ENCODE measurements at places on chromosomes 11 and 22.
A peak's percentile ranks its signal among the peaks of the same experiment; 100 is the strongest.

DNA sequence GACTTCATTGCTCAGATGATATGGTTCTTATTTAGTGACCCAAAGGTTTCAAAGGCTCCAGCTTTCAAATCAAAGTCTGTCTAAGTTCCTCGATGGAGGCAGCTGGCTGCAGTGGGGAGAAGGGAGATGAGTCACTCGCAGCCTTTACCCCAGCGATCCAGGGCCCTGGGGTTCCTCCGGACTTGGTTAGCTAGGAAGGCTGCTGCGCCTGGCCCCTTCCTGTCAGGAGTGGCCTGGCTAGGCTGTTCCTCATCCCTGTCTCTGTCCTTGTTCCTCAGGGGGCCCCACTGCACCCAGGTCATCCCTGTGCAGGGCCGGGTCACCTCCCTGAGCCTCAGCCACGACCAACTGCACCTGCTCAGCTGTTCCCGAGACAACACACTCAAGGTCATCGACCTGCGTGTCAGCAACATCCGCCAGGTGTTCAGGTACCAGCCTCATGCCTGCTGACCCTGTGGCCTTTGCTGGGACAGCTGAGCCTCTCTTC, 13.9 kb downstream of the ATG16L2 start:
- H3K36me3 ChIP-seq: peaks cover 5% of the 10 kb centered on the region
- no peak overlapping the region for H3K27ac ChIP-seq
- H3K4me3 ChIP-seq: no peak overlapping the region
- peaks cover 5% of the 10 kb centered on the region for H3K4me1 ChIP-seq
- DNase-seq: no peak

- no peak for DNase-seq
- H3K27me3 ChIP-seq: no peaks in the 10 kb centered on the region
- H3K27ac ChIP-seq: no peak overlapping the region
- H3K36me3 ChIP-seq: no peaks in the 10 kb centered on the region
Observed at GRCh38 chr11:61089806-61090491, 12.3 kb upstream of the CD5 start.

GRCh38 chr11:6224421-6224820, 10.0 kb downstream of the FHIP1B start:
- H3K27ac ChIP-seq: no peak overlapping the region
- no peak for DNase-seq
- no peaks in the 10 kb centered on the region for H3K27me3 ChIP-seq
- H3K4me1 ChIP-seq: peaks cover 6% of the 10 kb centered on the region

DNA sequence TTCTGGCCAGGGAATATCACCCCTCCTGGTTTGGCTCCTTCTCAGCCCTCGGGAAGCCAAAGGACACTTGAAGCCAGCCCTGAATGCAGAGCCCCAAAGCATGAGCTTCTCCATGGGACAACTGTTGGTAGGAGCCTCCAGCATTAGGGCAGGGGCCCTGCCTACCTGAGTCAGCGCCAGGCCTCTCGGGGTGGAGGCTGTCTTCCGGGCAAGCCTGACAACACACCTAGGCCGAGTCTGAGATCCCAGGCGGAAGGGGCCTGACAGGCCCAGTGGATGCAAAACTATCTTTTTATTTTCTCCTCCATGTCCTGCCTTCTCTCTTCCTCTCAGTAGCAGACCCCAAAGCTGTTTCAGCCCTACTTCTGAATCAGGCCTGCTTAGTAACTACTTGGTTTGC, 27.6 kb downstream of the RCOR2 start:
- peaks cover 22% of the 10 kb centered on the region for H3K36me3 ChIP-seq
- H3K4me3 ChIP-seq: peak overlapping the region; percentile 31
- peak overlapping the region; percentile 92 for H3K27ac ChIP-seq
- no peaks in the 10 kb centered on the region for H3K27me3 ChIP-seq
- no peak for DNase-seq

GRCh38 chr11:129013737-129014475, 71.2 kb upstream of the TP53AIP1 start:
- H3K27ac ChIP-seq: no peak overlapping the region
- H3K36me3 ChIP-seq: no peaks in the 10 kb centered on the region
- H3K27me3 ChIP-seq: no peaks in the 10 kb centered on the region
- peaks cover 3% of the 10 kb centered on the region for H3K4me1 ChIP-seq

- H3K4me3 ChIP-seq: no peak overlapping the region
- no peaks in the 10 kb centered on the region for H3K27me3 ChIP-seq
- no peak overlapping the region for H3K27ac ChIP-seq
- DNase-seq: no peak
- H3K36me3 ChIP-seq: no peaks in the 10 kb centered on the region
Observed at GRCh38 chr11:112554586-112554985, 293.9 kb upstream of the PLET1 start.

GRCh38 chr11:48172818-48173609, 43.6 kb upstream of the OR4B1 start:
- H3K4me3 ChIP-seq: no peak overlapping the region
- H3K36me3 ChIP-seq: no peaks in the 10 kb centered on the region
- H3K27ac ChIP-seq: no peak overlapping the region

DNA sequence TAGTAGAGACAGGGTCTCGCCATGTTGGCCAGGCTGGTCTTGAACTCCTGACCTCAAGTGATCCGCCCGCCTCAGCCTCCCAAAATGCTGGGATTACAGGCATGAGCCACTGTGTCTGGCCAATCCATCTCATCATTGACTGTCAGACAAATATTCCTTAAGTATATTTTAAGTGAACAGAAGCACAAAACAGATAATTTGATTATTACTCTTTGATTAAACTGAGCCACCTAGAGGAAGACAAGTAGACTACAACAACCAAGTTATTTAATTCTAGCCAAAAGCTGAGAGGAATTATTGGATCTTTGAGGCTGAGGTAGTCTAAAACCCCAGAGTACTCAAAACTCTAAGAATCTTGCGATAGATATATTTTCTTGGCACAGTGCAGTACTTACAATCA, 1.2 kb downstream of the ACRV1 start:
- no peak for DNase-seq
- no peak overlapping the region for H3K4me3 ChIP-seq
- H3K27ac ChIP-seq: no peak overlapping the region
- H3K27me3 ChIP-seq: no peaks in the 10 kb centered on the region

GRCh38 chr11:59528711-59529110, 17.4 kb downstream of the OR4D9 start:
- no peak for DNase-seq
- no peak overlapping the region for H3K27ac ChIP-seq
- no peak overlapping the region for H3K4me3 ChIP-seq
- H3K36me3 ChIP-seq: no peaks in the 10 kb centered on the region
- H3K4me1 ChIP-seq: no peaks in the 10 kb centered on the region

GRCh38 chr11:17765356-17766072, 30.9 kb downstream of the KCNC1 start:
- no peaks in the 10 kb centered on the region for H3K36me3 ChIP-seq
- DNase-seq: no peak
- no peaks in the 10 kb centered on the region for H3K27me3 ChIP-seq
- no peaks in the 10 kb centered on the region for H3K4me1 ChIP-seq
- H3K4me3 ChIP-seq: no peak overlapping the region

GRCh38 chr11:33391893-33392251, 134.7 kb downstream of the HIPK3 start:
- no peak overlapping the region for H3K4me3 ChIP-seq
- no peaks in the 10 kb centered on the region for H3K4me1 ChIP-seq
- H3K27me3 ChIP-seq: no peaks in the 10 kb centered on the region
- no peak overlapping the region for H3K27ac ChIP-seq
- no peak for DNase-seq

- H3K27me3 ChIP-seq: peaks cover 7% of the 10 kb centered on the region
- H3K4me3 ChIP-seq: no peak overlapping the region
- DNase-seq: no peak
Observed at GRCh38 chr22:49535126-49535525, 292.5 kb downstream of the BRD1 start.

DNA sequence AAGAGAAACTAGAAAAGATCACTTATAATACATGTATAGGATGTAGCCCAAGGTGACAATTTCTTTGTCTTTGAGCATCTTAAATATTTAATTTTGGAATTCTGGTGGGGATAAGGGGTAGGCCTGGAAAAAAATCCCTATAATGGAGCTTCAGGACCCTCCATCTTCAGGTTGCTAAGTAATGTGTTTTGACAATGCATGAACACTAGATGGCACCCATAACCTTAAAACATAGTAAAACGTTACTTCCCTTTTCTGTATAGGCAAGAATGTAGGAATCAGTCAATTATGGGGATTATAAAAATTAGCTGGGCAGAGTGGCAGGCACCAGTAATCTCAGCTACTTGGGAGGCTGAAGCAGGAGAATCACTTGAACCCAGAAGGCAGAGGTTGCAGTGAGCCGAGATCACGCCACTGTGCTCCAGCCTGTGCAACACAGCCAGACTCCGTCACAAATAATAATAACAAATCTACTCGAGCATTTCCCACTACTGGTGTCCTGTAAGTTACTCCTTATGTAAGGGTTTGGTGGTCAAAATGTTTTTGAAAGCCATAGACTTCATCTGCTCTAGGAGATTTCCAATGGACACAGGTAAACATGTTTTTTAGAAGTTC, 541.9 kb upstream of the CCDC90B start:
- no peaks in the 10 kb centered on the region for H3K36me3 ChIP-seq
- no peaks in the 10 kb centered on the region for H3K27me3 ChIP-seq
- no peak for DNase-seq
- no peak overlapping the region for H3K4me3 ChIP-seq

- no peaks in the 10 kb centered on the region for H3K4me1 ChIP-seq
- no peak for DNase-seq
- no peak overlapping the region for H3K27ac ChIP-seq
- no peak overlapping the region for H3K4me3 ChIP-seq
Observed at GRCh38 chr11:82229341-82229740, 504.3 kb downstream of the FAM181B start.

- H3K27me3 ChIP-seq: peaks cover 3% of the 10 kb centered on the region
- DNase-seq: no peak
- H3K4me1 ChIP-seq: no peaks in the 10 kb centered on the region
- H3K27ac ChIP-seq: no peak overlapping the region
Observed at GRCh38 chr22:44592126-44592823, 94.2 kb upstream of the RTL6 start.

GRCh38 chr11:107266455-107266854, 191.2 kb downstream of the CWF19L2 start:
- no peak for DNase-seq
- no peaks in the 10 kb centered on the region for H3K4me1 ChIP-seq
- H3K27ac ChIP-seq: no peak overlapping the region
- no peaks in the 10 kb centered on the region for H3K27me3 ChIP-seq

DNA sequence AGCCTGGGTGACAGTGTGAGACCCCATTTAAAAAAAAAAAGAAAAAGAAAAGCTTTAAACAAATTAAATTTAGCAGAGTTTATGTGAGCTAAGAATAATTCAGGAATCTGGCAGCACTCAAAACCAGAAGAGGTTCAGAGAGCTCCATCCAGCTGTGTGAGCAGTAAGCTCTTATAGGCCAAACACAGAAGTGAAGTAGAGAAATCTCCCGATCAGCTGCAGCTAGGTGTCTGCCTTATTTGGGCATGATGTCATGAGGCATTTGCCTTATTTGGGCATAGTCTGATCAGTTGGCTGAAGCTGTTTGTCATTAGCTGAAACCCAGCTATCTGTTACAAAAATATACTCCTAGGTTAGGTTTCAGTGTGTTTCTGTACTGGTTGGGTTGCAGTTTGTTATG, 8.2 kb downstream of the MS4A15 start:
- no peak for DNase-seq
- peaks cover 4% of the 10 kb centered on the region for H3K27me3 ChIP-seq
- no peaks in the 10 kb centered on the region for H3K4me1 ChIP-seq
- H3K36me3 ChIP-seq: no peaks in the 10 kb centered on the region
- no peak overlapping the region for H3K27ac ChIP-seq

DNA sequence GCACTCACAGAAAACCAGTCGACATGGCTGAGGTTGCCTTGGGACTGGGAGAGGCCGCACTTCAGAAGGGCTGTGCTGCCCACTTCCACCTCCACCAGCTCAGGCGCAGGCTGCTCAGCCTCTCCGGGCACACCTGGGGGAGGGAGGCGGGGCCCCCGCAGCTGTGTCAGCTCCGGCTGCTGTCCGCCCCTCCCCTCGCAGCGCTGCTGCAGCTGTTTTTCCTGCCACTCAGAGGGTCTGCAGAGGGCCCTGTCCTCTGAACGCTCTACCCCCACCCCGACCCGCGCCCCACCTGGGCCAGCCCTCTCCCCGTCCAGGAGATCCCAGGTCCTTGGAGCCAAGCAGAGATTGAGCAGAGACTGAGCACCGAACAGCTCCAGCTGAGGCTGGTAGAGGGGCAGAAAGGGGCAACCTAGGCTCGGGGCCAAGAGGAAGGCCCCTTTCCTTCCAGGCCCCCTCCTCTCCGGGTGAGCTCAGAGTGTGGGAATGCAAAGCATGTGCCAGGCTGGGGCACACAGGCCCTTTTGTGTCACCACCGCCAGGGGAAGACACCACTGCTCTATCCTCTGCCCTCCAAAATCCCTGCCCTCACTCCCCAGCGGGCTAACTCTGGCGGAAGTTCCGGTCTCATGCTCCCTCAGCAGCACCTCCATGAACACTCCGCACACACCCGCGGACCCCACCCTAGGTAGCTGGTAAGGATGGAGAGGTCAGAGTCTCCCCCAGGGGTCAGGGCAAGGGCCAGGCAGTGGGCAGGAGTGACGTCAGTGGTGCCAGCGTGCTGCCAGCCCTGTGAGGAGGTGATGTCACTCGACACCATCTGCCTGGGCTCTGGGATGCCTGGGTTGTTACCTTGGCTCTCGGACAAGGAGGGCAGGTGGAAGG, 1.6 kb downstream of the MCAM start:
- H3K4me1 ChIP-seq: peaks cover 13% of the 10 kb centered on the region
- no peak for DNase-seq
- no peaks in the 10 kb centered on the region for H3K27me3 ChIP-seq
- H3K4me3 ChIP-seq: peak overlapping the region; percentile 46

- peaks cover 52% of the 10 kb centered on the region for H3K36me3 ChIP-seq
- H3K27me3 ChIP-seq: no peaks in the 10 kb centered on the region
- peak overlapping the region; percentile 91 for H3K27ac ChIP-seq
- DNase-seq: no peak
- peak overlapping the region; percentile 51 for H3K4me3 ChIP-seq
Observed at GRCh38 chr11:10856689-10857458, 979 bp downstream of the ZBED5 start.

GRCh38 chr11:26593691-26594090, 21.6 kb upstream of the MUC15 start:
- DNase-seq: no peak
- no peaks in the 10 kb centered on the region for H3K36me3 ChIP-seq
- H3K27me3 ChIP-seq: no peaks in the 10 kb centered on the region
- no peak overlapping the region for H3K4me3 ChIP-seq

DNA sequence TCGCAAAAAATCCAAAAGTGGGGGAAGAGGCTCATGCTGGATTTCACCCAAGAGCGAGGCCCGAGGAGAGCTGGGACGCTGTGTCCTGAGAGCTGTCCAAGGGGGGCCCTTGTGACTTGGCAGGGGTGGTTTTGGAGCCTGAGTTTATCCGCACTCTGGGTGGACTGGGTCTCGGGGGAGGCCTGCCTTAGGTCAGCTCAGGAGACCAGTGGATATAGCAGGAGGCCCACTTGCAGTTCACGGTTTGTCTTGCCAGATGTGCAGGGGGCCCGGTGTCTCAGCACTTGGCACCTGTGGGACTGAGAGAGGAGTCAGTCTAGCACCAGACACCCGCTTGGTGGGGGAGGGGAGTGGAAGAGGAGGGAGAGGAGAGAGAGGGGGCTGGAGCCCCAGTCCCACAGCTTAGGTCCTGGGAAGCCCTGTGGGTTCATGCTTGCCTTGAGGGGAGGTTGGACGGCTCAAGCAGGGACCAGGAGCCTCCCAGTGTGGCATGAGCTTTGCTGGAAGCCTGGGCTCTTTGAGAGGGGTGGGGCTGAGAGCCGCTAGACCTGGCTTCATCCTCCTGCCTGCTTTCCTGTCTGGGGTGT, 33.4 kb downstream of the PARVB start:
- peaks cover 11% of the 10 kb centered on the region for H3K4me1 ChIP-seq
- no peaks in the 10 kb centered on the region for H3K27me3 ChIP-seq
- no peak overlapping the region for H3K4me3 ChIP-seq

All from RWPE2 (cell line).